CD4-positive, alpha-beta T cell treated with Interleukin-15 for 1 hour (primary cell): ENCODE measurements at places on chromosomes 4 and X.
A peak's percentile ranks its signal among the peaks of the same experiment; 100 is the strongest.

DNA sequence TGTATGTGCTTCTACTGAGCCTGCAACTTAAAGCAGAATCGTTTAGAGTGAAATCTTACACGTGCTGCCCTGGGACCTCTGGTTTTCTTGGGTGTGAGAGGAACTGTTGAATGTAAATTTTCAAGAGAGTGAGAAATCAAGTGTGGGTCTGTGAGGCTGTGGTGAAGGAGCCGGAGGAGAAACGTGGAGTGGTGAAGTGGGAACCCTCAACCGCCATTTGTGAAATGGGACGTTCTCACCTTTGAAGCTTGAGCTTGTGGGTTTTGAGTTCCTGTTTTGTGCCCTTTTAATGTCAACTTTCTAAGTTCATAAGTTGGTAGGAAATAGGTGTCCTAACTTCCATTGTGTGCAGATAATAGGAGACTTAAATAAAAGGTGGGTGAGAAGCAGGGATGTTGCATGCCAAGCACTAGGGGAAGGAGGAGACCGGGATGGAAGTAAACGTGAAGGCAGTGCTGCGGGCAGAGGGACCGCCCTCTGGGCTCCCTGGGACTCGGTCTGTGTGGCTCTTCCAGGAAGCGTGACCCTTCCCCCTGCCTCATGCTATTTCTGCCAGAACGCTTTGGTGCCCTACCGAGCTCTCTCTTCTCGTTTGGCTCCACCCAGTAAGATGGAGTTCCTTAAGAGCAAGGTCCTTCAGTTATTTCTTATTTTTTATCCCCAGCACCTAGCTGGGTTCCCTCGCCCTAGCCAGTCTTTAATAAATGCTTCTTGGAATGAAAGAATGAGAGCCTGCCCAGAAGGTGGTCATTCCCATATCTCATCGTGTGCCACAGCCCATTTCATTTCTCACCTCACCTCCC, 56.0 kb downstream of the TMEM131L start:
- DNase-seq = peak; percentile 67

DNA sequence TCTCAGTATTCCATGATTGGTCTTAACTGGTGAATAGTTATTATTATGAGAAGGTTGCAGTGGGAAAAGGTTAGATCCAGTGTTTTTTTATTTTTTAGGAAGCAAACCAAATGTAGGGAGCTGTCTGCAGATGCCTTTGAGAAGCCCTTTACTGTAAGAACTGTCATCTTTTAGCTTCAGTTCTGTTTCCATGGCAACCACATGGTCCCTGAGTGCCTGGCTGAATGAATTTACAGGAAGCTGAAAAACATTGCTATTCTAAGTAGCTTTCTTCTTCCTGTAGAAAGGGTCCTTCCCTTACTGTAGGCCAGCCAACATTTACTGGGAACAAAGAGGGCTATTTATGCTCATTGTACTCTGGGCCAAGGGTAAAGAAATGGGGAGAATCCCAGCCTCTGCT, 103.3 kb downstream of the DCLK2 start:
- no peak for DNase-seq

DNA sequence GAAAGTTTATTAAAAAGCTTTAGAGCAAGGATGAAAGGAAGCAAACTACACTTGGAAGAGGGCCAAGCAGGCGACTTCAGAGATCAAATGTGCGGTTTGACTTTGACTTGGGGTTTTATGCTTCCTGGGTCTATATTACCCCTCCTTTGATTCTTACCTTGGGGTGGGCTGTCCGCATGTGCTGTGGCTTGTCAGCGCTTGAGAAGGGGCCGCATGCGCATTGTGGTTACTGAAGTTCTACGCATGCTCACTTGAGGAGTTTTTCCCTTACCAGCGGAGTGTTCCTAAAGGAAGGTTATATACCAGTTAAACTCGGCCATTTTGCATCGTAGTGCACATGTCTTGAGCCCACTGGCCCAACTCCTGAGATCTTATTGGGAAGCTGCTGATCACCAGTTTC, 9.9 kb downstream of the ZNF157 start:
- DNase-seq = peak; percentile 86

DNA sequence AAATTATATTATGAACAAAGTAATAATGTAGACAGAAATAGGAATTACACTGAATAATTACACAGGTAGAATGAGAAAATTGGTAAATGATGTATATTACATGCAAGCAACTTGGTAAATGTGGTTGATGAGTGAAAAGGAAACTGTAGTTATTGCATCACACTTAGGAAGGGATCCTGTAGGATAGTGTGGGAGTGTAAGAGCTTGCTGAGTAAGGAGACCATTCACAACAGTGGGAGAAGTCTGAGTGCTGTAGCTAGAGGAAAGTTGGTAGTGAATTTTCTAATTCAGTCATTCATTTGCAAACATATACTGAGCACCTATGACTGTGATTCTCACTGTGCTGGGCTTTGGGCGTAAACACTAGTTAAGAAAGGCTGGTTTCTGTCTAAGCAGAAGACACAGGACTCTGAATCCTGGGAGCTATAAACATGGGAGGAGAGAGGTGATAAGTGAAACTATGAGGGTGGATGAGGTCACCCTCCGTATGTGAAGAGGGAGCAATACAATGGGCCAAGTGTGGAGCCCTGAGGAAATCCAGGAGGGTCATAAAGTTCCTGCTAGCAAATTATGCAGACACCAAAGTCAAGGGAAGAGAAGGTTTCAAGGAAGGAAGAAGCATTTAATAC, 14.2 kb upstream of the CPE start:
- no peak for DNase-seq

- no peak for DNase-seq
Observed at GRCh38 chr4:128512767-128513322, 225.2 kb upstream of the PGRMC2 start.

GRCh38 chr4:128868758-128869157, 59.3 kb downstream of the JADE1 start:
- DNase-seq = no peak

DNA sequence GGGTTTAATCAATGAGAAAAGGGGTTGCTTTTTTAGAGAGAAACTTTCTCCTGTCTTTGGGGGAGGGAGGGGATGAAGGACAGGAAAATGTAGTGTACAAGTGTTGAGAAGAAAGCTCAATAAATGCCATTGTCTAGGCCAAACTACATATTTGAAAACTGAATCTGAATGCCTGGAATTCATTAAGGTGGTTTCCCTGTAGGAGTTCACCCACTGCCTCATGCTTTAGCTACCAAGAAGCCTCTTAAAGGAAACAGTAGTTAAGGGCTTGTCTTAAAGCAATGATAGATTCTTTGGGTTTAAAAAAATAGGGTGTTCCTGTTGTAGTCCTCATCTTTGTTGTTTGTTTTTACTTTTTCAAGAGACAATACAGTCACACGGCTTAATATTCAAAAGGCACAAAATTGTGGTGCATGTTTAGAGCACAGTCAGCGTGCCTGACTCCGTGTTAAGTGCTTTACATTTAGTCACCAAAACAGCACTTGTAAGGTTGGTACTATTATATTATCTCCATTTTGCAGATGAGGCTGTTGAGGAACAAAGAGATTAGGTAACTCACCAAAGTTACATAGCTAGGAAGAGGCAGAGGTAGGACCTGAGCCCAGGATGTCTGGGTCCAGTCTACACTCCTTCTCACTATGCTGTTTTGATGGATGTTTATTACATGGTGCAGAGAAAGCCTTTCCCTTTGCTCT, 46.0 kb downstream of the FNIP2 start:
- no peak for DNase-seq

- DNase-seq = no peak
Observed at GRCh38 chr4:92235731-92236130, 68.0 kb upstream of the GRID2 start.

DNA sequence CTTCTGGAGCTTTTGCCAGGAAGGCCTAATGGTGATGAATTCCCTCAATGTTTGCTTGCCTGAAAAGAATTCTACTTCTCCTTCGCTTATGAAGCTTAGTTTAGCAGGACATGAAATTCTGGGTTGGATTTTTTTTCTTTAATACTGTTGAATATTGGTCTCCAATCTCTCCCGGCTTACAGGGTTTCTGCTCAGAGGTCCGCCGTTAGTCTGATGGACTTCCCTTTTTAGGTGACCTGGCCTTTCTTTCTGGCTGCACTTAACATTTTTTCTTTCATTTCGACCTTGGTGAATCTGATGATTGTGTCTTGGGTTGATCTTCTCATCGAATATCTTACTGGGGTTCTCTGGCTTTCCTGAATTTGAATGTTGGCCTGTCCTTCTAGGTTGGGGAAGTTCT, 17.2 kb upstream of the TMPRSS11A start:
- no peak for DNase-seq

- no peak for DNase-seq
Observed at GRCh38 chr4:7781993-7782392, 157.7 kb downstream of the AFAP1 start.

DNA sequence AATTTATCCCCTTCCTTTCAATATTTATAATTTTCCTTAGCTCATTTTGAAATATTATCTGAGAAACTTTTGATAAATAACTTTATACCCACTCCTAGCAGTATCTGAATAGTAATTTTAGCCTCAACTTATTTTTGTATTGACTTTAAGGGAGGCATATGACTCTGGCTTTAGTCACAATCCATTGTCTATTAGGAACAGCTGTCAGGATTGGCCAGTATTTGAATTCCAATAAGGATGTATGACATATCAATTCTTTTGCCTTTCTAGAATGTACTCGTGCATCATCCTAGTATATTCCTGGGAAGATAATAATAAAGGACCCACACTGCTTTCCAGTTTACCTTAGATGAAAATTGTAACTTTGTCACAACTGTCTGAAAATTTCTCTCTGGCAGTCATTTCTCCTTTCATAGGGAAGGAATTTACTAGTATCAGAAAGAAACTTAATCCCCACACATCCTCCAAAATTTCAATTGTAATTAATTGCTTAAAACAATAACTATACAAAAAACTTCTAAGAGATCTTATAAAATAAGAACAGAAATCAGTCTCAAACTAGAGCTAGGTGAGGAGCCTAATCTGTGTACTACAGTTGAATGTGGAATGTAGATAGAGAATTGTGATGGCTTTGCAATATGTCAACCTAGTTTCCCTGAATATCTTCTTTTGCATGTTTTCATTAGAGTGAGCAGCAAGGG, 121.0 kb upstream of the EPHA5 start:
- no peak for DNase-seq
